ENCODE measurements at places on chromosomes 3 and 15.
A peak's percentile ranks its signal among the peaks of the same experiment; 100 is the strongest.

GRCh38 chr15:98931004-98931403 lies 76.6 kb downstream of the PGPEP1L start:
- no peak for DNase-seq

DNA sequence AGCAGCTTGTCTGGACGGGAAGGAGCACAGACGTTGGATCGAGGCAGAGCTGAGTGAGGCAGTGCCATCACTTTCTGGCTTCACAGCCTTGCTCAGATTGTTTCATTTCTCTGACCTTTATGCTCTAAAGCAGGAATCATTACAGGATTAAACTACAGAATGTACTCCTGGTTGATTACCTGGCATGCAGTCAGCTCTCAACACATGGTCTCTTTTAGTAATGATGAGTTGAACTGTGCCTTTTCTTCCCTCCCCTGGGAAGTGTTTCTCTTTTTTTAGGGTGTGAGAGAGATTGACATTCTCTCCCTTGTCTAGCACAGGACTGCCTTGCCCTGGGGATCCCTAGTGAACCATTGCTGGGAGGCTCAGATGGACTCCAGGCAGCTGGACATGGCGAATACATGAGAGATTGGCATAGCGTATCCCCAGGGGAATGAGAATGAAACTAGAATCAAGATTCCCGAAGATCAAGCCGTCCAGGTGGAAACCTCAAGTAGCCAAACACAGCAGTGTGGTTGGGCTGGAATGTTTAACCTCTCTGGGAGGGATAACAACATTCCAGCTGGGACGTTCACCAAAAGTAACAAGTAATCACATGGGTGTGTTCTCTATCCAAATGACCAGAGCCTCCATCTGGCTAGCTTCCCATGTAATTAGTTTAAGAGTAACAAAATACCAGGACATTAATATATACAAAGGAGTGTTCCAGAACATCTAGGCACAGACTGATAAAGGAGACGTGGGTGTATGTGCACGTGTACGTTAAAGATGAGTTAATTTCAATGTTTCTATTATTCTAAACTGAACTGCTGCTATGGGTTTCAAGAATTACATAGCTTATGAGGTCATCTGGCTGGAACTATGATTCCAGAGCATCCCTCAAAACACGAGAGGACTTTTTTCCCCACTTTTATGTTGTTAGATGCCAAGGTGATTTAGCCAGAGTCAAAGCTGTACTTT lies 118.6 kb upstream of the NR2E3 start:
- DNase-seq: no peak

GRCh38 chr3:45479621-45480035 lies 91.3 kb downstream of the LARS2 start:
- DNase-seq: no peak

GRCh38 chr3:99625237-99625622 lies 13.2 kb upstream of the COL8A1 start:
- DNase-seq: no peak

DNA sequence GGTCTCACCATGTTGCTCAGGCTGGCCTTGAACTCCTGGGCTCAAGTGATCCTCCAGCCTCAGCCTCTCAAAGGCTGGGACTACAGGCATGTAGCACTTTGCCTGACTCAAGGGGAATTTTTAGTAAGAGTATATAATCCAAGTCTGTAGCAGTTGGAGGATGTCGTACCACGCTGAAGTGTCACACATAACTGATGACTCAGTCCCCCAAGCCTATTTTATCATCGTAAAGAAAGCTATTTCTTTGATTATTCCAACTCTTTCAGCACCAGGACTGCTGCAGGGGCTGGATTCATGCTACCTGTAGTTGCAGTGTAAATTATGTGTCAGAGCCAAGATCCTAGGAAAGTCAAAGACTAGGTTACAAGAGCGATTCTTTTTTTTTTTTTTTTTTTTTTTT lies 1.4 kb upstream of the PRKCI start:
- no peak for DNase-seq

DNA sequence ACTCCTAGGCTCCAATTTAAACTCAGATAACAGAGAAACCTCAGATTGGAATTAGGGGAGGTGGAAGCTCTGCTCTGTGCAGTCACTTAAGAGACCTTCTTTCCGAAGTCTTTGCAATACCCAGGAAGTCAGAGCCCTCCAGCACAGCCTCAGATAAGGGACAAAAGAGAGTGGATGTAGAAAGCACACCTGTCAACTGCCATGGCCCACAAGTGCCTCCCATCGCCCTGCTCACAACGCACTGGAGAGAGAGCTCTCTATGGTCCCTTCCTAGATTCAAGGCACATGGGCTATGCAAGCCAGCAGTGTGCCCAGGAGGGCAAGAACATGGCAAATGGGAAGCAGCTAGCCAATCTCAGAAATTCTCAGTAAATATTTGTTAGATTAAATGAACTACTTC lies 47.3 kb upstream of the TBL1XR1 start:
- DNase-seq: no peak

GRCh38 chr3:65112751-65113300 lies 425.0 kb upstream of the ADAMTS9 start:
- no peak for DNase-seq

GRCh38 chr3:10546181-10546624 lies 40.8 kb upstream of the ATP2B2 start:
- no peak for DNase-seq

GRCh38 chr3:25895443-25895842 lies 105.6 kb downstream of the OXSM start:
- no peak for DNase-seq

DNA sequence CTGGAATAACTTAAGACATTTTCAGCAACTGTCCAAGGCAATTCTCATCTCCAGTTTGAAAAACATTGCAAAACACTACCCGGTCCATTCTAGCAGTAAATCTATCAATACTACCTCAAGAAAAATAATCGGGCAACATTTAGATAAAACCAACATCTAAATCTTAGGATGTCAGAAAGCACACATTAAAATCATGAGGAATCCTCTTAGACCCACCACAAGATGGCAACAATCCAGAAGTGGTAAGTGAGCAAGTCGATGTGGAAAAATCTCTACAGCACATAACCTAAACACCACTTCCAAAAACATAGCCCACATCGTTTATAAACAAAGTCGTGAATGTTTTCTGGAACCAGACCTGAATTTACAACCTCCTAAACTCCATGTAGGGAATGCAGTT lies 5.7 kb downstream of the PLCH1 start:
- no peak for DNase-seq

DNA sequence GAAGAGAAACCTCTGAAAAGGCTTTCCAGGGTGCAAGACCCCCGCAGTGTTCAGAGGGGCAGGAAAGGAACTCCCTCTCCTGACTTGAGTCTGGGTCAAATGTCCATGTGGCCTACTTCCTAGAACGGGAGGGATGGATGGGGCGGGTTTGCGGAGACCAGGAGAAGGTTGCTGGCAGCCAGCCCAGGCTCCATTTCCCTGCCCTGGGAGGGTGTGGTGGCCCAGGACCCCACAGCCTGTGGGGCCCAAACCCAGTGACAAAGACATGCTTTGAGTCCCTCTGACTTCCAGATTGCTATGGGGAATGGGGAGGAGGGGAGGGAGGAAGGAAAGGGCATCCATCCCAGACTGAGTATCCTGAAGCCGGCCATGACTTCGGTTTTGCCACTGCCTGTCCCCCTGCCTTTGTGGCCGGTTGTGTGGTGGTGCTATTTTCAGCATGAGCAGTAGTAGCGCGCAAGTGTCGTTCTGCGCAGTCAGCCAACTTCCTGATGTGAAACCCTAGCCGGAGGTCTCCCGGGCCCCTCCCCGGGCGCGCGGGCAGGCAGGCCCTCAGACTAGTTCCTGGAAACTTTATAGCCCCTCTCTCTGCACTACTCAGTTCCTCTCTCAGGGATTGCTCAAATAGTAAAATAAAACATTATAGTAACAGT lies 24.4 kb downstream of the MAGEF1 start:
- peak; percentile 3 for DNase-seq

GRCh38 chr3:176562331-176562730 lies 635.0 kb downstream of the TBL1XR1 start:
- DNase-seq: no peak

- no peak for DNase-seq
Measured at GRCh38 chr3:45640091-45640507, 45.5 kb downstream of the LIMD1 start.

DNA sequence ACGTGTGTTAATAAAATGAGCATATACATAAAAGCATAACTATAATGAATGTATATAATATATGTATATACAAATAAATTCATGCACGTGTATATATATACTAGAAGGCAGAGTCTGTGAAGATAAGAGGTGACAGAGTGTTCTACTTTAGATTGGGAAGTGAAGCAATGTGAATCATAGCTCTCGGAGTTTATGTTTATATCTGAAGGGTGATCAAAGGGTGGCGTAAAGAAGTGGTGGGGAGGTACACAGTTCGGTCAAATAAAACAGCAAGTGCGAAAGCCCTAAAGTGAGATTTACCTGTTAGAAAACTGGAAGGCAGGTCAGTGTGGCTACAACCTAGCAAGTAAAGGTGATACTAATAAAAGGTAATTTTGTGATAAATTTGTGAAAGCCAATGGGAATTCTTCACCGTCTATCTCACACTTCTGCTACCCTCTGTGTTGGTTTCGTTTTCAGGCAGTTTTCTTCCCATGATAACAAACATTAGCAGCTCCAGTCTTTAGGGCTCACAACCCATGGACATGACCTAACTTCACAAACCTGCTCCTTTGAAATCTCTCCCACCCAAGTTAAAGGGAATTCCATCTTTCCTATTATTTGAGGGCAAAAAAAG lies 46.7 kb upstream of the BCHE start:
- no peak for DNase-seq

- no peak for DNase-seq
Measured at GRCh38 chr3:126682009-126682408, 22.0 kb upstream of the CHCHD6 start.

GRCh38 chr3:43162230-43163084 lies 56.6 kb upstream of the POMGNT2 start:
- DNase-seq: peak; percentile 54

GRCh38 chr3:175326041-175326440 lies 466.9 kb downstream of the NAALADL2 start:
- no peak for DNase-seq

DNA sequence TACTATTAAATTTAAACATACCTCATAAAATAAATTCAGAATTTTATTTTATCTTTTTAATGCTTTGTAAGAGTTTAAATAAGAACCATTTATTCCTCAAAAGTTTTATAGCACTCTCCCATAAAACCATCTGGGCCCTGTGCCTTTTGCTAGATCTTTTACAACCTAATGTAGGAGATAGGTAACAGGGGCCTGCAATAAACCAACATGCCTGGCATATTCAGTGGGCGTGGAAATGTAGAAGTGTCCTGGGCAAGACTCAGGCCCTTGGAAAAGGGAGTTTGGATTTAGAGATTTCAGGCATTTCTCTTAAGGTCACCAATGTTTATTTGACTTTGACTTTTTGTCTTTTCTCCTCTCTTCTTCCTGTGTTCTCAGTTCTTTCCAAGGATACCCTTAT lies 46.4 kb downstream of the POMGNT2 start:
- DNase-seq: no peak

- no peak for DNase-seq
Measured at GRCh38 chr3:192881159-192881786, 36.4 kb downstream of the MB21D2 start.

- no peak for DNase-seq
Measured at GRCh38 chr3:185739264-185739701, 85.6 kb downstream of the IGF2BP2 start.

- DNase-seq: no peak
Measured at GRCh38 chr3:141255137-141255845, 23.7 kb downstream of the PXYLP1 start.

GRCh38 chr3:142690613-142691012 lies 33.2 kb upstream of the TRPC1 start:
- no peak for DNase-seq

DNA sequence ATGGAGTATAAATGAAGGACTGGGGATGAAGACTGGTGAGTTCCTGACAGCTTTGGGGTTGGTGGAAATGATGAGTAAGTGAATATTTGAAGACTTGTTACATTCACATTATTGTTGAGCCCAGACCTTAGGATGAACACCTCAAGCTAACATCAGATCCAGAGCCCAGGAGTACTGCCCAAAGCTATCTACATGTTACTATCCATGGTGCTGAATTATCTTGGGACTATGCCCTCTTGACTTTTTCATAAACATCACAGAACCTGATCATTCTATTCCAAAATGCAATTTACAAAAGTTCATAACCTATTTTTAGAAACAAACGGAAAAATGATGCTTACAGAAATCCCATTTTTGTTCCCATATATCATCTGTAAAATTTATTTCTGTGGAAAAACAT lies 613.3 kb downstream of the TUSC7 start:
- no peak for DNase-seq

GRCh38 chr15:81106560-81106959 lies 27.5 kb upstream of the CFAP161 start:
- DNase-seq: peak; percentile 47

DNA sequence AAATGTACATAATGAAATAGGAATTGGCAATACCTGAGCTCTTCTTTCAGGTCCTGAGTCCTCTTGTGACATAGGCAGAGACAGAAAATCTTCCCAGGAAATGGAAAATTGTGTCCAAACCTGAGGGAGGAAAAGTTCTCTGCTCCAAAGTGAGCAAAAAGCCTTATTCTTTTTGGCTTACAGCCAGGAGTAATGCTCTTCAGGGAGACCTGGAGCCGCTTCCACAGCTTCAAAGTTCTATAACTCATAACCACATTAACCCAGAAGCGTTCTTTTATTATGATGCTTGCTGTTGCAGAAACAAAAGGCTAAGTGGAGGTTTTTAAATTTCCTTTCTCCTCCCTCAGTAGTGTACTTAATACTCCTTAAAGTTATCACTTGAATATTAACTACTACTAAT lies 633 bp downstream of the IGSF10 start:
- DNase-seq: no peak

DNA sequence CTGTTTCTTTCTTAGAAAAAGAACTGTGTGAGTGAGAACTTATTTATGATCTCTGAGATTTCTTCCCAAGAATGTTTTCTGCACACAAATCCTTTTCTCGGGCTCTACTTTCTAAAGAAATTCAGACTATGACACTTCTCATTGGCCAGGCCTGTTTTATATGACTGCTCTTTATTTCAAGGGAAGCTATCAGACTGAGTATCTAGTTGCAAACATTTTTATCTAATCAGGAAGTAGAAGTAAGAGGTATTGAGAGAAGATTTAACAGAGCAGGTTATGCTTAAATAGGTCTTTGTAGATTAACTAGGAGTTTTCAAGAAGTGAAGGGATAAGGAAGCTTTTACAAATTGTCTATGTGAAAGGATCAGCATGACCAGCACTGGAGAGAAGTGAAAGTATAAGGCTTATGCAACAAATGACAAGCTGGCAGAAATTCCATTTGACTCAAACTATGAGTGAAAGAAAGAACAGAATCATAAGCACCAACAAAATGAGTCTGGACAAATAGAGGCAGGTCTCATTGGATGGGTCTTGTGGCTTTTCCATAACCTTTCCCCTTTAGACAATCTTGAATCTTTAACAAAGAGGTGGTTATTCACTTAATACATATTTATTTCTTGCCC lies 71.9 kb upstream of the CHL1 start:
- no peak for DNase-seq
